Fibroblast of pulmonary artery (primary cell): ENCODE measurements at places on chromosomes 11 and 22.

DNA sequence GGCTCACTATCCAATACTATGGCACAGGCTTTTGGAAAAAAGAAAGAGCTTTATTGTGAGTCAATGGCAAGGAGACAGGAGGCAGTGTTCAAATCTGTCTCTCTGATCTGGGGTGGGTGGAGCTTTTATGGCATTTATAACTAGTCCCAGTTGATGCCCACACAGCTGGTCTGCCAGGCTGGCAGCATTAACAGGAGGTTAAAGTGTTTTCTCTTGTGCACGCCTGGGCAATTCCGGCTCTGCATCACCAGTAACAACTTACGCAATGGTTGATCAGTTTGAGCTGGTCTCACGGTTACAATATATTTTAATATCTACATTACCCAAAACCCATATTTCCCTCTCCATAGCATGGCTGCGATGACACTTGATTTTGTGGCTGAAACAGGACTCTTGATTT is 15.1 kb upstream of the SMIM38 start:
- no peak for DNase-seq

DNA sequence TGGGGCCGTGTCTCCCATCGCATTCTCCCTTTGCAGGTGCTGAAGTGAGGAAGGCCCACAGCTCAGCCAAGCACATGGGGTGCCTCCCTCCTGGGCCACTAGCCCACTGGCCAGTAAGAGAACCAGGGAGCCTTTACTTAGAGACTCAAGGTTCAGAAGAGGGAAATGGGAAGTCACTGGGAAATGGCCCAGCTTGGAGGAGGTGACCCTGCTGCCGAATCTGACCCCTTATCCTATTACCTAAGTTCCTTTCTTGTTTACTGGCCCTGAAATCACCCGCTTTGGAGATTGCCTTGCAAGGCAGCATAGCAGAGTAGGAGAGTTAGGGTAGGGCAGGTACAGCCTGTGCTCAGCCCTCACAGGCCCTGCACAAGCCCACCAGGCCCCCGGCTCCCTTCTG is 24.4 kb downstream of the UPB1 start:
- no peak for DNase-seq

DNA sequence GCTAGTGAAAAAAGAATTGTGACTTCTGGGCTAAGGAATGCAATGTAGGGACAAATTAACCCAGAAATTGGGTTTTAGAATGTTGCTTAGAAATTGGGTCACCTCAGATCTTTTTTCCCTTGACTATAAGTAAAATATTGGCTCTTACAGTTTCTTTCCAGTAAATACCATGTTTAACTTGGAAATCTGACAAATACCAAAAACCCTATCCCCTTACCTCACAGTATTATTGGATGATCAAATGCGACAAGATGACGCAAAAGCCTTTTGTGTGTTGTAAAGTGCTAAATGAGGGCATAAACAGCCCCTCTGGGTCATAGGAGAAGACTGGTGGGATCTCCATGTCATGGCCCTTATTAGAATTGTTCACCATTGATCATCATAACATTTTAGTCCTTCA is 6.1 kb upstream of the UPB1 start:
- no peak for DNase-seq

DNA sequence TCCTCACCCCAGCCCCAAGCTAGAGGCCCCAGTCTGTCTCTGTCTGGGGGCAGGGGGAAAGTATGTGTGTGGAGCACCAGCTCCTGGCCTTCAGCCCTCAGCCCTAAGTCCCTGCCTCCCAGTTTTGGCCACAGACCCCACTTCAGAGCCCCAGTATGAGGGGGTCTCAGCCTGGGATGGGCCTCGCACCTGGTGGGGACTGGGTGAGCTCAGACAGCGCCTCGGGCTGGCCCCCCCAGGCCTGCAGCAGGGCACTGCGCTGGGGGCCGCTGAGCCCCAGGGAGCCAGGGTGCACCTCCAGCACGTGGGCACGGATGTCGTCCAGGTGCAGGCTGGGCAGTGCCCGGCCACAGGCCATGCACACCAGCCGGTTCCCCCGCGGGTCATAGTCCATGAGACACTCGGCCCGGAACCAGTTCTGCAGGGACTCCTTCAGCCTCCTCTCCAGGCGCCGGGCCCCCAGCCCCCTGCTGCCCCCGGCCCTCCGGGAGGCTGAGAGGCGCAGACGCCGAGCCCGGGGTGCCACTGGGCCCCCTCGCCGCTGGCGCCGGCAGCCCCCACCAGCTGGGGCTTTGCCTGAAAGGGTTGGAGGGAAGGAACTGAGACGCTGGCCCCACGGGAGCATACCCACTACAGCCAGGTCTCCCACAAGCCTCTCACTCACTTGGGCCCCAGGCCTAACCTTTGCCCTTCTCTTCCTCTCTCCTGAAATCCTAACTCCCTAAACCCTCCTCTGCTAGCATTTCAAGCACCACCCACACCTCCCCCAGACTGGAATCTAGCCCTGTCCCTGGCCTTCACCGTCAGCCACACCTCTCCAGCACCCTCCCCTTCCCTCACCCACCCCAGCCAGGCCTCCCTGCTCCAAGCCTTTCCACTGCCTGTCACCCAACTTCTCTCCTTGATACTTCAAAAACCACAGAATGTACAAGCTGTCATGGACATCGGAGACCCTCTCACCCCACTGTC is 3.6 kb downstream of the ZFTA start:
- peak; percentile 50 for DNase-seq

DNA sequence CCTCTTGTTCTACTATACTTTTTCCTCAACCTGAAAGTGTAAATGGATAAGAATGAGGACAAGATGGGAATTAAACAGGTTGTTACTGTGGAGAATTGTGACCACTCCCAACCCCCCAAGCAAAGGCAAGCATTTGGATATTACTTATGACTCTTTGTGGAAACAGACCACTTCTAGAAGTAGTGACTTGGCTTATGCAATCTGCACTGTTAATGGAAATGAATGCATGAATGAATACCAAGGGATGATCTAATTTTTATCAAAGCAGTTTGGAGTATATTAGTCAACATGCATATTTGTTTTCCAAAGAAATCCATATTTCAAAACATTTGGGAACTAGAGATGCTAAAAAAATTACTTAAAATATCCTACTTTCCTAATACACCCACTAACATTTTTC is 35.3 kb downstream of the AMOTL1 start:
- DNase-seq: no peak

DNA sequence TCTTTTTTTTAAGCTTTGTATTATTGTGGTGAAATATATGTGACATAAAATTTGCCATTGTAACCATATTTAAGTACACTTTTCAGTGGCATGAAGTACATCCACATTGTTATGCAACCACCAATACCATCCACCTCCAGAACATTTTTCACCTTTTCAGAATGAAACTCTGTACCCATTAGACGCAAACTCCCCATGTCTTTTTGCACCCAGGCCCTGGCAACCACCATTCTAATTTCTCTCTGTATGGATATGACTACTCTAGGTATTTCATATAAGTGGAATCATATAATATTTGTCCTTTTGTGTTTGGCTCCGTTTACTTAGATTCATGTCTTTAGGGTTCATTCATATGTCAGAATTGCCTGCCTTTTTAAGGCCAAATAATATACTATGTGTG is 182.8 kb upstream of the TBCEL start:
- no peak for DNase-seq

DNA sequence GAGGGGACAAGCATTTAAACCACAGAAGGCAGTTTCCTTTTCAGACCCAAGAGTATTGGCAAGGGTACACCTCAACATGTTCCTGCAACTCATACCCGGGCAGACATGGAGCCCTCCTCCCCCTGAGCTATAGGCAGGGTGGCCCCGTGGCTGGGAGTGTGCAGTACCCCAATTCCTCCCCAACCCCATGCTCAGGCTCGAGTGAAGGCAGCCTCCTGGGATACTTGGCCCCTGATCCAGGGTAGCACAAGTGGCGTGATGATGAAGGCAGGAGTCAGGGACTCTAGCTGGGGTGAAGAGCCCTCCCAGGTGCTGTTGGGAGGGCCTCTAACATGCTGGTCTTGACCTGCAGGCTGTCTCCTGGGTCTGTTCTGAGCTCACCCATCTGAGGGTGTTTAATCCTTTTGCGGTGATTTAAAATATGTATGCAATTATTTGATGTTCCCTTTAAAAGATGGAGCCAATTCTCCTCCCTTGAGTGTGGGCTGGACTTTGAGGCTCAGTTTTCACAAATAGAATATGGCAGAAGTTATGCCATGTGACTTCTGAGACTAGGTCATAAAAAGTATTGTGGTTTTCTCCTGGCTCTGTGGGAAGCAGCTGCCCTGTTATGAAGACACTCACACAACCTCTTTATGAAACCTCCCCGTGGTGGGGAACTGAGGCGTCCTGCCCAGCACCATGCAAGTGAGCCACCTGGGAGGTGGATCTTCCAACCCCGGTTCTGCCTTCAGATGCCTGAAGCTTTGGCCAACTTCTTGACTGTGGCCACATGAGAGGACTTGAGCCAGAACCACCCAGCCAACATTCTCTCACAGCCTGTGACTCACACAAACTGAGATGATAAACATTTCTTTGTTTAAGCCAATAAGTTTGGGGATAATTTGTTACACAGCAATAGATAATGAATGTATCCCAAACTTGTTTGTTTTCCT is 54.7 kb upstream of the NECTIN1 start:
- no peak for DNase-seq

- DNase-seq: no peak
Observed at GRCh38 chr22:28984482-28985158, 77.0 kb downstream of the C22orf31 start.

DNA sequence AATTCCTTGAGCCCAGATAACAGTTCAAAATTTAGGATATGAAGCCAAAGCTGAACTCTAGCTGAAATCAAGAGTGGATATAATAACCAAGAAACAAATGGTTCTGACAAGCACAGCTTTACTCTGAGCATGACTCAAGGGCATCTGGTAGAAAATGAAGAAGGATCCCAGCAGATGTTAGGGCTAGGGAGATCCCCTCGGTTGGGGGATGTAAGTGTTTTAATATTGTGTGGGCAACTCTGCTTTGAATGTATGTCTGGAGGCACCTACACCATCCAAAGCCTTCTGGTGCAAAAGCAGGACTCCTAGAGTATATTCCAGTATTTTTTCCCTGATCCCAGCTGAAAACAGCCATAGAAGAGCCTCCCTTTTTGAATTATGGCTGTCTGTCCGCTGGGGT is 61.7 kb downstream of the FLI1 start:
- DNase-seq: no peak

GRCh38 chr11:94885581-94885980 is 87.8 kb downstream of the CWC15 start:
- DNase-seq: peak; percentile 17

- DNase-seq: no peak
Observed at GRCh38 chr11:44651535-44652155, 75.1 kb upstream of the TSPAN18 start.
